Jurkat, Clone E6-1 (cell line): ENCODE measurements at places on chromosomes 12 and 14.

DNA sequence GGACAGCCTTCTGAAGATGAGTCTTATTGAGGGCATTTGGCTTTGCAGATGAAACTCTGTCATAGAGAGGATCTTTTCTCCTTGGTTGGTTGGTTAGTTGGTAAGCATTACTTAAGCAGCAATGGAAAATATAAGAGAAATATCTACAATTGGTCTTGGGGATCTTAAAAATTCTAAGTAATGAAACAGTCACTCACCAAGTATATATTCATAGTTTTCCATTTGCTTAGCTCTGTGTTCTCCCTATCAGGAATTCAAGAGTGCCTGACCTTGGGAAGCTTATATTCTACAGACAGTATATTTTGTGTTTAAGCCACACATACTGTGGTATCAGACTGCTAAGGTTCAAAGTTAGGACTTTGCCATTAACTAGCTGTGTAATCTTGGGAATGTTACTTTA, at the start of gene OR5AU1:
Gene OR5AU1, minus strand, starts transcription at position 101 of the 400 bp plus-strand sequence. CDS start 191 bp downstream, outside the sequence.
- no peak for DNase-seq

DNA sequence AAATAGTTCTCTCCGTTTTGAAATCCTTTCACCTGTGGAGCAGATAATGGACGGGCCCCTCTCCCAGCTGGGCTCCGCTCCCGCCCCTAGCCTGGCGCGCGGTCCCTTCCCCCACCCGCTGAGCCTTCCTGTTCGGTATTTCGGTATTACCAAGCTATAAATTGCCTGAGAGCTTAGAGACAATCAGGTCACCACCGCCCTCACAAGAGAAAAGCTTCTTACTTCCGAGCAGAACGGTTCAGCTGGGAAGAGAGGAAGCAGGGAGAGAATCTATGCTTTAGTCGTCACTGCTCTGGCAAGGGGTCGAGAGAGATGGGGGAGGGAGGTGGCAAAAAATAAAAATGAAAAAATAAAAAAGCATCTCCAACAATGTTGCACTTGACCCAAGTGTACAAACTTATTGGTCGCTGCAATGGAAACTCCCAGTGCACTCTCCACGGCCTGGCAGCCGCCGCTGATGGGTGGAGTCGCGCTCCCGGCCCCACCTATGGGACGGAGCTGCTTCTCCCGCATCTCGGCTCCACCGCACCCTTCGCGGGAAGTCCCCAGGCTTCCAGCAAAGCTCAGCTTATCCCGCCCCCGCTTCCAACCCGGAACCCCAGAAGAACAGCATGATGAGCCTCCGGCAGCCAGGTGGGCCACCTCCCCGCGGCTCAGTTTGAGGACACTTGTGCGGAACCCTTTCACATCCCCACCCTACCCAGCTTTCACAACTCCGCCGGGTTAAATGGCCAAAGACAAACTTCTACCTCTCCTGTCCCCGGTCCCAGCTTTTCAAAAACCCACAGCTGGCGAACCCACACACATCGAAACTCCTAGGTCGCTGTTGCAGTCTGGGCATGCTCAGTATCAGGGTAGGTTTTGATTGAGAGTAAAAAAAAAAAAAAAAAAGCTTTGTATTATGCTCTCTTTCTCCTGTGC, 832 bp upstream of the SYT1 start:
- DNase-seq = no peak

DNA sequence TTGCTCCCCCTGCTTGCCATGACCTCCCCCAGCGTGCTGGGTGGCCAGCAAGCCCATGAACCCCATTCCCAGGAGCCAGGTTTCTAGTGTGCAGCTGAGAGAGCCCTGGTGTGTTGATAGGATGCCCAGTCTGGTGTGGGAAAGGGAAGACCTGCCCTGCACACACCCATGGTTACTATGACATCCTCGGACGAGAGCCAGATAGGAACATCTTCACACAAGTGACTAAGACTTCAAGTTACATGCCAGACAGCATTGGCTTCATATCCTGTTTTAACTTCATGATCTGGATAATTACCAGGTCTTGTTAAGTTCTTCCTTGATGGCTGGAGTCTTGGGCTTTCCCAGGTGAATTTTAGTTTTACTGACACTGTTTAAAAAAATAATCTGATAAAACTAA, 196.6 kb upstream of the EGLN3 start:
- no peak for DNase-seq

DNA sequence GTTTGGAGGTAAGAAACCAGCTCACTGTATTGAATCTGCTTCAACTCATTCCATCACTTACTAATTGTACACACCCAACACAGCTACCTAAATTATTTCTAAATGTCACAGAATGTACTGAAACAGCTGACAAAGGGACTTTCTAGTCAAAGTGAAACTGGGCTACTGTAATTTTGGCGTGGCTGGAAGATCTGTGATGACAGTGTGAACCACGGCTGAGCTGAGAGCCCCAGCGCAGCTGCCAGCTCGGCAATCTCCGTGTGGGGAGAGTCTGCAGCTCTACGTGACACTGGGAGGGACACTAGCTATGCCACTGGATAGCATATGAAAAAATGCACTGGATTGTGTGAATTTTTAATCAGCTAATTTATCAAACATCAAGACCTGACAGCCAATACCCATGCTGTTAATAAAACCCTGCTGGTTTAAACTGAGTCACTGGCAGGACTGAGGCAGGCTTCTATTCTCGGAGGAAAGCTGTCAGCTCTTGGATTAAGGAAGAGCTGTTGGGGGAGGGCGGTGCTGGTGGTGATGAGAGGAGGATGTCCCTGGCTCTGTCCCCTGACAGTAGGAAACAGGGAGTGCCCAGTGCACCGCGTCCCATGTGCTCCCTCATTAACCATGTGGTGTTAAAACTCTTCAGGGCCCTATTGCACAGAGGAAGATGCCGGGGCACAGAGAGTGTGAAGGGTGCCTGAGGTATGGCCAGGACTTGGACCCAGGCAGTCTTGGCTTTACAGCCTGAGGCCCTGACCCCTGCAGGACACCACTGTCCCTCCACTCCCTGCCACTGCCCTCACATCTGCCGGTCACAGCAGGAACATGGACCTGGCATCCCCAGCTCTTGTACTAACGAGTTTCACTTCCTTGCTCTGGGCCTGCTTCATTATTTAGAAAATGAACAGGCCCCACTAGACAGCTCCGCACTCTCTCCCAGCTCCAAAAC, 13.3 kb downstream of the SLC15A4 start:
- no peak for DNase-seq

DNA sequence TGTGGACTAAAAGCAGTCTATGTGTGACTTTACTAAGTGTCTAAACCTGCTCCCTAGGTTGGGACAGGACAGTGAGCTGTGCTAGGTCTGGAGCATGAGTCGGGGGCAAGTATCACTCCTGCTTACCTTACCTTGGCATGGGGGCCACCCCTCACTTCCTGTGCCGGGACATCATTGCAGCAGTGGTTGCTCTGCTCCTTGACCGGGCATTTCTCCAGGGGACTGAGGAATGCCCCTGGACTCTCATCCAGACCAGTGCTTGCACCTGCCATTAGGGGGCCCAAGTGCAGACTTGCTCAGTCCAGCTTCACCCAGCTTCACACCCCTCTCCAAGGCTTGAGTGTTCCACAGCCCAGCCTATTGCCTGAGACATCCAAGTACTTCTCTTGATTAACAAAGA, 84.7 kb upstream of the NELL2 start:
- DNase-seq = no peak

GRCh38 chr12:57631566-57632072, 1.4 kb downstream of the B4GALNT1 start:
- DNase-seq = no peak

- DNase-seq = no peak
These were observed 39.9 kb upstream of the MDGA2 start for GRCh38 chr14:47715330-47715729.

DNA sequence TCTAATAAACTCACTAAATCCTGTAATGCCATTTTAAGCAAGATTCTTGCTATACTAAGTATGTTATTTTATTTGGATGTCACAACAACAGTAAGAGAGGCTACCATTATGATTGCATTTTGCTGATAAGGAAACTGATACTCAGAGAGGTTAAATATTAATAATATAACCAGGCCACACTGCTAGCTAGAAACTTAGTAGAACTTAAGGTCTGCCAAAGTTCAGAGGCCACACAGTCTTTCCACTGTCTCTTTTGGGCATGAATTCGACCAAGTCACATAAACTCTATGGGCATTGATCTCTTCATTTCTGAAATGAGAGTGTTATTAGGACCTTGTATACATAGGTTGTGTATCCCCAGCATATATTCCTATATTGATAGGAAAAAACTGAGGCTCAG, 147.9 kb downstream of the SYNE2 start:
- DNase-seq = no peak

- DNase-seq = peak; percentile 12
These were observed 310.1 kb downstream of the SYT1 start for GRCh38 chr12:79174626-79175025.

- DNase-seq = no peak
These were observed 5.4 kb downstream of the AP1G2 start for GRCh38 chr14:23561873-23562821.

- no peak for DNase-seq
These were observed 2.6 kb downstream of the TMTC1 start for GRCh38 chr12:29781188-29781587.

DNA sequence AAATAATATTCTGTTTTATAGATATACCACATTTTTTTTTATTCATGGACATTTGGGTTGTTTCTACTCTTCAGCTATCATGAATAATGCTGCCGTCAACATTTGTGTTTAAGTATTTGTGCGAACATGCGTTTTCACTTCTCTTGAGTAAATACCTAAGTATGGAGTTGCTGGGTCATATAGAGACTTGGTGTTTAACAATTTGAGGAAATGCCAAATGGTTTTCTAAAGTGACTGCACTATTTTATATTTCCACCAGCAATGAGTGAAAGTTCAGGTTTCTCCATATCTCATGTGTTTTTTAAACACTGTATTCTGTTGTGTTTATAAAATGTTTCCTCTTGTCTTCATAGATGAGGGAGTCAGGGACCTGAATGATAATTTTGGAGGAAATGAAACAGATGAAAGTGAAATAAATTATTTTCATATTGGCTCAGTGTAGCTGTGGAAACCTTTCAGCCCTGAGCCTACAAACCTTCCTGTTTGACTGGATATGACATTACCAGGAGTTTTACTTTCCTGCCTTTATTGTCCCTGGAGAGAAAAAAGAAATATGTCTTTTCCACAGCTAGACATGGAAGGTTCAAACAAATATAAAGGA, 26.3 kb downstream of the DAAM1 start:
- DNase-seq = no peak

GRCh38 chr12:48183876-48184548, 568 bp downstream of the CCDC184 start:
- no peak for DNase-seq

GRCh38 chr14:100822532-100823296, 3.2 kb upstream of the MEG3 start:
- DNase-seq = no peak

GRCh38 chr12:132559652-132560363, 50.6 kb downstream of the LRCOL1 start:
- no peak for DNase-seq

DNA sequence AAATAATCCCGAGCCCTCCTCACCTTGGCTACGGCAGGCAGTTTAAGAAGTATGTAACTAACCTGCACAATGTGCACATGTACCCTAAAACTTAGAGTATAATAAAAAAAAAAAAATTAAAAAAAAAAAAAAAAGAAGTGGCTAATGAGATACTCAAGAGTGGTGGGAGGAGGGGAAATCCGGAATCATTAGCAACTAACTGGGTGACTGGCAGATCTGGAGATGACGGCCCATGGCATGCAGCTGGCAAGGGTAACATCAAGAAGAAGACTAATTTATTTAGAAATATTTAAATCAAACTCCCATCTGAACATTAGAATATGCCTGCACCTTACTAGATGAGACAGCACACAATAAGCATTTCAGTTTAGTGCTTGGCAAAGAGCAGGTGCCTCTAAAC, 52.3 kb upstream of the TMCC3 start:
- DNase-seq = no peak

DNA sequence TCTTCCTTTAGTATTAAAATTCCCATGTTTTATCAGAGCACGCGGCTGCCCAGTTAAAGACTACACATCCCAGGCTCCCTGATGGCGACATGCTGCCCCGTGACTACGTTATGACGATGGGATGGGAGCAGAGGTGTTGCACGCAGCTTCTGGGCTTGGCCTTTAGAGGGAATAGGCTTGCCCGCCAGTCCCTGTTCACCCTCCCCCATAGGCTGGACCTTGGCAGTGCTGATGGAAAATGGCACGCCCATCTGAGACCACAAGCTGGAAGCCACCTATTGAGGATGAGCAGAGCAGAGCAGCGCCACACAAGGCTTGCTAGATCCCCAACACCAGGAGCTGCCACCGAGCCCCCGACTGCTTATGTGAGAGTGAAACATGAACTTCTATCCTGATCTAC, 24.7 kb downstream of the TTC7B start:
- DNase-seq = no peak

- no peak for DNase-seq
These were observed 145.0 kb downstream of the PRKCH start for GRCh38 chr14:61466249-61466904.

GRCh38 chr12:52517005-52517835, 3.0 kb downstream of the KRT5 start:
- DNase-seq = no peak
